ENCODE measurements at places on chromosomes 1 and 21.

- H3K27me3 ChIP-seq = no peaks in the 10 kb centered on the region
- peaks cover 8% of the 10 kb centered on the region for H3K4me1 ChIP-seq
- H3K27ac ChIP-seq = no peak overlapping the region
- no peak for DNase-seq
These were observed 21.6 kb upstream of the PCP4 start for GRCh38 chr21:39845571-39846130.

DNA sequence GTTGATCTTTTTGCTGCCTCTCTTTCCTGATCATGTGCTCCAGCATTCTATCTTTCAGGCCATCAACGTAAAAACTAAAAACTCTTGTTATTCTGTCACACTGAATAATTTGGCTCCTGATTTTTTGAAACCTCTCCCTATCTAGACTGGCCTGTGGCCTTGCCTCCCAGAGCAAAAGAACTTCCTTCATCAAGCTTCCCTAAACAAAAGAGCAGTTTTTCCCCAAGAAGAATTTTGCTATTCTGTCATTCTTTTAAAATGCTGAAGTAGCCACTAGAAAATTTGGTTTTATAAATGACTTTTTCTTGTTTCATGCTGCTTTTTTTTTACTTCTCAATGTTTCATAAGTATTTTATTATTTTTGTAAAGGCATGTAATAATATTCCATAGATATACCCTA, 37.1 kb upstream of the CR2 start:
- H3K4me1 ChIP-seq = no peaks in the 10 kb centered on the region
- H3K36me3 ChIP-seq = no peaks in the 10 kb centered on the region
- H3K27ac ChIP-seq = no peak overlapping the region
- H3K4me3 ChIP-seq = no peak overlapping the region
- H3K27me3 ChIP-seq = no peaks in the 10 kb centered on the region
- no peak for DNase-seq

GRCh38 chr1:248681651-248682050, 20.9 kb downstream of the OR14I1 start:
- no peaks in the 10 kb centered on the region for H3K27me3 ChIP-seq
- H3K27ac ChIP-seq = no peak overlapping the region
- no peak for DNase-seq
- no peaks in the 10 kb centered on the region for H3K36me3 ChIP-seq
- H3K4me1 ChIP-seq = no peaks in the 10 kb centered on the region

GRCh38 chr1:15501208-15502032, 22.6 kb downstream of the CASP9 start:
- no peak for DNase-seq
- H3K4me1 ChIP-seq = no peaks in the 10 kb centered on the region
- H3K27me3 ChIP-seq = no peaks in the 10 kb centered on the region
- H3K27ac ChIP-seq = no peak overlapping the region
- peaks cover 62% of the 10 kb centered on the region for H3K36me3 ChIP-seq
- no peak overlapping the region for H3K4me3 ChIP-seq

DNA sequence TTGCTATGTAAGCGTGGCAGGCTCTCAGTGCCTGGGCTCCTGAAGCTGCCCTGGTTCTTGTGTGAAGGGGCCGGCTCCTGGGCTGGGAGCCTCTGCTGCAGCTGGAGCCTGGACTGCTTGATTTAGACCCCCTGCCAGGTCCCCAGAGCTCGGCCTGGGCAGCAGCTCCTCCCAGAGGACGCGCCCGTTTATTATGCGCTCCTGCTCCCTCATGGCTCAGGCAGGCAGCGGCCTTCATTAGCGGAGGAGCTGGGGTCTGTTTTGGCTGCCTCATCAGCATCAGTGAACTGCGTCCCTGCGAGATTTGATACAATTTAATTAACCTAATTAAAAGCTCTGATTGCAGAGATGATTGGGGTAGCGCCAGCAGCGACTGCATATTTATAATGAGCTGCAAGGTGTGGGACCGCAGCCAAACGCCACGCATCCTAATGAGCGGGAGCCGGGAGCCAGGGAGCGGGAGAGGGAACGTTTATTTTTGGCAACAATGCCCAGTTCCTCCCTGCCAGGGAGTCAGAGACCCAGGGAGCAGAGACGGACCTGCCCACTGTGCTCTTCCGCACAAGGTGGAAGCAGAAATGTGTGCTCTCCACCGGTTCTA, 16.6 kb downstream of the UTP11 start:
- H3K4me3 ChIP-seq = no peak overlapping the region
- H3K4me1 ChIP-seq = peaks cover 36% of the 10 kb centered on the region
- peak overlapping the region; percentile 80 for H3K27ac ChIP-seq
- no peak for DNase-seq

DNA sequence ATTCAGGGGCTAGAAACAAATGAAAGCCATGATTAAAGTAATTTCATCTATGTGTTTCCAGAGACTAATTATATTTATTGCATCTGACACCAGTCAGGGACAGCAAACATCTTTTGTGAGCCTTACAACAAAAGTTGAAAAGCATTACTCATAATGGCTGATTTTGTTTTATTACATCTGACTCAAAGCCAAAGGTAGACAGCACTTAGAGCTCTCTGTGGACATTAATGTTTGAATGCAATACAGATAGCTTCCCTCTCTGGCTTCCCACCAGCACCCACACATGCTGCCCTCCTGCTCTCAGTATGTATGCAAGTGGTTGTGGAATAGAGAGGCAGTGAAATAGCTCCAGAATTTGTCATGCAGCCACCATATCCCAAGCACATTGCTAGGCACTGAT, 198.7 kb downstream of the SETD4 start:
- no peak for DNase-seq
- H3K4me3 ChIP-seq = no peak overlapping the region
- H3K36me3 ChIP-seq = no peaks in the 10 kb centered on the region
- H3K27ac ChIP-seq = no peak overlapping the region
- H3K4me1 ChIP-seq = no peaks in the 10 kb centered on the region

GRCh38 chr1:59096501-59096900, 200.4 kb upstream of the FGGY start:
- DNase-seq = no peak
- H3K4me3 ChIP-seq = no peak overlapping the region
- H3K27ac ChIP-seq = no peak overlapping the region
- no peaks in the 10 kb centered on the region for H3K4me1 ChIP-seq
- H3K36me3 ChIP-seq = no peaks in the 10 kb centered on the region
- H3K27me3 ChIP-seq = no peaks in the 10 kb centered on the region

GRCh38 chr21:32565856-32566465, 19.4 kb downstream of the TCP10L start:
- no peak overlapping the region for H3K4me3 ChIP-seq
- H3K36me3 ChIP-seq = no peaks in the 10 kb centered on the region
- H3K27ac ChIP-seq = no peak overlapping the region
- no peaks in the 10 kb centered on the region for H3K27me3 ChIP-seq

DNA sequence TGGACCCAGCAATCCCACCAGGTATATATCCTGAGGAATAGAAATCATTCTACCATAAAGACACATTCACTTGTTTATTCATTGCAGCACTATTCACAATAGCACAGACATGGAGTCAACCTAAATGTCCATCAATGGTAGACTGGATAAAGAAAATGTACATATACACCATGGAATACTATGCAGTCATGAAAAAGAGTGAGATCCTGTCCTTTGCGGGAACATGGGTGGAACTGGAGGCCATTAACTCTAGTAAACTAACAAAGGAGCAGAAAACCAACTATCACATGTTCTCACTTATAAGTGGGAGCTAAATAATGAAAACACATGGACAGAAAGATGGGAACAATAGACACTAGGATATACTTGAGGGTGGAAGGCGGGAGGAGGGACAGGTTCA, 36.1 kb upstream of the PRKACB start:
- no peaks in the 10 kb centered on the region for H3K27me3 ChIP-seq
- H3K4me3 ChIP-seq = no peak overlapping the region
- no peak for DNase-seq
- H3K36me3 ChIP-seq = no peaks in the 10 kb centered on the region

DNA sequence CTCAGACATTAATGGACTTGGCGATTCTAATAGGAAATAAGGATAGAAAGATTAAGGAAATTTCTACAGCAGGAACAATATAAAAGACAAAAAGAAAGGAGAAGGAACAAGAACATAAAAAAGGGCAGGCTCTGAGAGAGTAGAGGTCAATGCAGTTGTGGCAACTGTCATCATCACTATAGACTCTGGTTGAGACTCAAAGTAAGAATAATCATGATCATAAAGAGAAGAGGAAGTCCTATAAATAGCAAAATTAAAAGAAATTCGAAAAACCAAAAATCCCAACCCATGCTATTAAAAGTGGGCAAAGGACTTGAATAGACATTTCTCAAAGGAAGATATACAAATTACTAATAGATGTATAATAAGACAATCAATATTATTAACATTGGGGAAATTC, 14.4 kb upstream of the XCL1 start:
- no peak overlapping the region for H3K27ac ChIP-seq
- DNase-seq = no peak
- H3K4me1 ChIP-seq = no peaks in the 10 kb centered on the region
- no peaks in the 10 kb centered on the region for H3K36me3 ChIP-seq

DNA sequence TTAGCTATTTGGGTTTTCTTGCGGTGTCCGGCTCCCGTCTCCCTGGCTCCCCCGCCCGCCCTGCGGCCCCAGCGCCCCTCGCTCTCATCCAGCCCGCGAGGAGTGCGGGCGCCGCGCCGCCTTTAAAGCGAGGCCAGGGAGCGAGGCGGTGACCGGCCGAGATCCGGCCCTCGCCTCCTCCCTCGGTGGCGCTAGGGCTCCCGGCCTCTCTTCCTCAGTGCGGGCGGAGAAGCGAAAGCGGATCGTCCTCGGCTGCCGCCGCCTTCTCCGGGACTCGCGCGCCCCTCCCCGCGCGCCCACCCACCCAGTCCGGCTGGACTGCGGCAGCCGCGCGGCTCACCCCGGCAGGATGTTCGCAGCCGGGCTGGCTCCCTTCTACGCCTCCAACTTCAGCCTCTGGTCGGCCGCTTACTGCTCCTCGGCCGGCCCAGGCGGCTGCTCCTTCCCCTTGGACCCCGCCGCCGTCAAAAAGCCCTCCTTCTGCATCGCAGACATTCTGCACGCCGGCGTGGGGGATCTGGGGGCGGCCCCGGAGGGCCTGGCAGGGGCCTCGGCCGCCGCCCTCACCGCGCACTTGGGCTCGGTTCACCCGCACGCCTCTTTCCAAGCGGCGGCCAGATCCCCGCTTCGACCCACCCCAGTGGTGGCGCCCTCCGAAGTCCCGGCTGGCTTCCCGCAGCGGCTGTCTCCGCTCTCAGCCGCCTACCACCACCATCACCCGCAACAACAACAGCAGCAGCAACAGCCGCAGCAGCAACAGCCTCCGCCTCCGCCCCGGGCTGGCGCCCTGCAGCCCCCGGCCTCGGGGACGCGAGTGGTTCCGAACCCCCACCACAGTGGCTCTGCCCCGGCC, 492 bp downstream of the HLX start:
- peaks cover 3% of the 10 kb centered on the region for H3K36me3 ChIP-seq
- H3K27ac ChIP-seq = peak overlapping the region; percentile 25
- no peak for DNase-seq

DNA sequence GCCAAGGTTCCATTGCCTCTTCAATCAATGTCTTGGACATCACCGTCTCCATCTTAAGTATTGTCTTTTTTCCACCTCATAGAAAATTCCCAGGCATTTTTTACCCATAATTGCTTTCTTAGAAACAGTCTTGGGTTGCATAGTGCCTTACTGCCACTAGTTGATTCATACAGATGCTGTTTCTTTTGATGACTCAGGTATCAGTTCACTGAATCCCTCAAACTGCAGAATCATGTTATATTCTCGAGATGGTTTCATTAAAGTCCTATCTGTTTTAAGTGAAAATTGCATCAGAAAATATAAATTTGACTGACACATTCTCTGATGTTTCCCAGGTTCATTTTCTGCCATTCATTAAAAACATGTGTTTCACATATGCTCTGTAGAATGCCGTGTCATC, 1489.1 kb downstream of the BRINP3 start:
- H3K4me3 ChIP-seq = no peak overlapping the region
- no peaks in the 10 kb centered on the region for H3K27me3 ChIP-seq
- no peaks in the 10 kb centered on the region for H3K36me3 ChIP-seq
- H3K27ac ChIP-seq = no peak overlapping the region

- H3K27ac ChIP-seq = no peak overlapping the region
- H3K4me3 ChIP-seq = no peak overlapping the region
- no peaks in the 10 kb centered on the region for H3K27me3 ChIP-seq
- peaks cover 78% of the 10 kb centered on the region for H3K4me1 ChIP-seq
- H3K36me3 ChIP-seq = no peaks in the 10 kb centered on the region
- DNase-seq = no peak
These were observed 40.0 kb downstream of the ABCG1 start for GRCh38 chr21:42258885-42259407.

DNA sequence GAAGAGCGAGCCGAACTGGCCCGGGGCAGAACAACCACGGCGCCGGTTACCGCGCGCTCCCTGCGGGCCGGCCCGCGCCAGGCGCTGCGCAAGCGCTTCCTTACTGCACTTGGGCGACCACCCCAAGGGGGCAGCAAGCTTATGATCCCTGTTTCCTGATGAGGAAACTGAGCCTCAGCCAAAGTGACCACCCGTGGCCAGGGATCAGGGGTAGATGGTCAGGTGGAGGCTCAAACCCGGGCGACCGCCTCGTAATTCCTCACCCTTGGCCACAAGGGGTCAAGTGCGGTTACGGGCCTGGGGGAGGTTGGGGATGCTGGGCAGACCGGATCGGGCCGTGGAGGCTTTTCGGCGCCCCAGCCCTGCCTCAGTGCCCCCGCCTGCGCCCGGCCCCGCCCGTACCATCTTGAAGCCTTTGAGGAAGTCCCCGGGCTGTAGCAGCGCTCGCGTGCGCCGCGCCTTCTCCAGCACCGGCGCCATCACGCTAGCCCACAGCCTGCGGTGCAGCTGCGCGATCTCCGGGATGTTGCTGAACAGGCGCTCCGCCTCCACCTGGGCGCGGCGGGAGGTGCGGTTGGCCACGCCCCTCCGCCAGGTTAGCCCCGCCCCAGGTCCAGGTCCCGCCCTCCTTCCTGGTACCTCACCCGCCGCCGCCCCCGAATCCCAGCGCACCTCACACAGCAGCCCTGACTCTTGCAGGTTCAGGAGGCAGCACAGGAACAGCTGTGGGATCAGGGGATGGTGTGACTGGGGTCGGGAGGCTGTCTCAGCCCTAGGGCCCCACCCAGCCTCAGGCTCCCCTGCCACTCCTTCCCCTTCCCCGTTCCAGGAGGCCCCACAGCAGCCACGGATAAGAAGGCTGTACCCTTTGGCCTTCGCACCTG, 5.4 kb upstream of the TNFRSF25 start:
- H3K4me3 ChIP-seq = no peak overlapping the region
- peaks cover 3% of the 10 kb centered on the region for H3K27me3 ChIP-seq
- no peak for DNase-seq
- H3K27ac ChIP-seq = no peak overlapping the region
- H3K36me3 ChIP-seq = peaks cover 95% of the 10 kb centered on the region

GRCh38 chr21:39263372-39263771, 50.1 kb downstream of the BRWD1 start:
- peaks cover 17% of the 10 kb centered on the region for H3K36me3 ChIP-seq
- H3K27me3 ChIP-seq = no peaks in the 10 kb centered on the region
- no peak overlapping the region for H3K4me3 ChIP-seq

All from spinal cord (tissue), 10 donors.